Amniotic epithelial cell (primary cell): ENCODE measurements at places on chromosomes 2 and 18.
A peak's percentile ranks its signal among the peaks of the same experiment; 100 is the strongest.

GRCh38 chr2:25125976-25126375 lies 42.4 kb downstream of the POMC start:
- no peak for DNase-seq

GRCh38 chr18:22229456-22230124 lies 60.2 kb downstream of the GATA6 start:
- DNase-seq = no peak

- peak; percentile 60 for DNase-seq
Measured at GRCh38 chr2:180208841-180209240, 201.7 kb upstream of the CWC22 start.

GRCh38 chr2:190804182-190804795 lies 76.3 kb upstream of the GLS start:
- peak; percentile 34 for DNase-seq

DNA sequence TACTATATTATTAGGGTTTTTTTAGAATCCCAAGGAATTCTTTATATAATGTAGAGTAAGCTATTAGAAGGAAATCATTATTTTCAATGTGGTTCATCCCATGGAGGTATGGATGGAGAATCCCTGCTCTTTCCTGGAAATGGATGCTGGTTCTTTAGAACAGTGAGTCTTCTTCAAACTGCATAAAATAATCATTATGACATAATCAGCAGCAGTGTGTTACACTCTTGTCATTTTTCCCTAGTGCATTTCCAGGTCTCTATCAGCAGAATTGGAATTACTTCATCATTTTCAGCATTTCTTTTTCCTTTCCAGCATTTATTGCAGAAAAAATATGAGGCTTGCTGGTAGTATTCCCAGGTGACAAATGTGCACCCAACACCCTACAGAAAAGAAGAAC lies 168.1 kb downstream of the ETAA1 start:
- DNase-seq = no peak

GRCh38 chr2:32863803-32864202 lies 83.0 kb upstream of the LTBP1 start:
- DNase-seq = no peak

- DNase-seq = no peak
Measured at GRCh38 chr18:62844850-62845643, 129.7 kb downstream of the PHLPP1 start.

GRCh38 chr2:11622611-11623010 lies 47.4 kb downstream of the NTSR2 start:
- peak; percentile 7 for DNase-seq

GRCh38 chr2:219661955-219662395 lies 34.5 kb downstream of the SLC4A3 start:
- peak; percentile 88 for DNase-seq

DNA sequence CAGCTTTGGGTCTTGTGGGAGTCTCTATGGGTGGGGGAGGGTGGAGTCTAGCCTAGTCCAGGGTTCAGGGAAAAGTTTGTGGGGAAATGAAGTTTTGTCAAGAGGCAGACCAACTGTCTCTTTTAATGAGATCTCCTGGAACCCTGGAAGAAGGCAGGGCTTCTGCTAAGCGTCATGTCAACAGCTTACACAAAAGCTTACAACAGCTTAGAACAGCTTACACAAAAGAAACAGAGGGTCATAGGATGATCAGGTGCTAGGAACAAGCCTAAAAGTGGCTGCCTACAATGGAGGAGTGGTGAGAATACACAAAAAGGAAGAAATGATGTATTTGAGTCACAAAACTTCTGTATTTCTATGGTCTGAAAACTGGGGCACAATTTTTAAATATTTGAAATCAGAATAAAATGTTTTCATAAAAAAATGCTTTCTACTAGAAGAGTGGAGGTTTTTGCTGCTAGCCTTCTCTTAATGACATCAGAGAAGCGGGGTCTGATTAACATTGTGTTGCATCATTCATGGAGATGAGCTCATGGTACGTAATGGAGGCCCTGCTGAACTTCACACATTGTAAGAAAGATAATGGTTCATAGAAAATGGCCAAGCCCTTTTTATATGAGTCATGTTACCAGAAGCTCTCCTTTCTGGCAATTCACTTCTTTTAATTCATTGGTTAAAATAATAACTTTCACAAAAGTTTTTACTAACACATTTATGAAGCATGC lies 351.0 kb downstream of the PIK3C3 start:
- peak; percentile 0 for DNase-seq

DNA sequence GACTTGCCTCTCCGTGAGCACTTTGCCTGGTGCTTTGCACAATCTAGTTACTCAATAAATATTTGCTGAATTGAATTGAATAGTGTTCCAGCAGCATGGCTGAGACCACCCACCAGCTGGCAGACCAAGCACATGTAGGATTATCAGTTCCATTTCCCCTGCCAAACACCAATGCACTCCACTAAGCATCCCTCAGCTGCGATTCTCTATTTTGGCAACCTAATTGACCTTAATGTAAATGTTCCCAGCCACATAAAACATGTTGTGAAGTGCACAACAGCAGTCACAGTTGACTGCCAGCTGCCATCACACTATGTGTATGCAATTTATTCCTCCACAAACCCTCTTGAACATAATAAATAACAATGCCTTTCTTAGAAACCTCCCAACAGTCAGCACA lies 1879.4 kb upstream of the PIK3C3 start:
- DNase-seq = no peak

DNA sequence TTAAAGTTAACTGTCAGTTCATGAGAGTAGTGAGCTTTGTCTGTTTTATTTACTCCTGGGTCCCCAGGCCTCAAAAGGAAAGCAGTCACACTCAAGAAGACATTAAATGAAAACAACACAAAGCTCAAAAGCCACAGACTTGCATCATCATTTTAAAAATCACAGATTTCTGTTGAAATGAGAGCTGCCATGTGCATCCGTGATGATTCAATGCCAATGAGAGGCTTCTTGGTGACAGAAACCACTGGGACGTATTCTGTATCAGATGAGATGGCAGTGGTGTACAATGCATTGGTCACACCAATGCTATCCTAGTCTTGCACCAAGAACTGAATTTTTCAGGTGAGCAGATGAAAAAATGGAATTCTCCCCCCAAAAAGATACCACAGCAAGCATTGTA lies 204.8 kb downstream of the ANAPC1 start:
- peak; percentile 55 for DNase-seq

DNA sequence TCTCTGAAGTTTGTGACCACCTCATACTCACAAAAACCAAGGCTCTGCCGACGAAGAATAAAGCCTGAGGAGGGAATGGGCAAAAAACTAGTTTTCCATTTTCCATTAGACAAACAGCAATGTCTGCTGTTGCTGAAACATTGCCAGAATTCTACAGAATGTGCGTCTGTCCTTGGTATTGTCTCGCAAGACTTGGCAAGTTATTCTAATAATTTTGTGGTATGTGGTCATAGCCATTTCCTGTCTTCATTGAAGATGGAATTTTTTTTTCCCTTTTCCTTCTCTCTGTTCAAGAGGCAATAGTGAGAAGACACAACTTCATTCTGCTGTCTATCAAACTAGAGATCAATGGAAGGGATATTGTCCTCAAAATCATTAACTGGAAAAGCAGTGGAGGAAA lies 296.1 kb downstream of the RND3 start:
- peak; percentile 89 for DNase-seq

DNA sequence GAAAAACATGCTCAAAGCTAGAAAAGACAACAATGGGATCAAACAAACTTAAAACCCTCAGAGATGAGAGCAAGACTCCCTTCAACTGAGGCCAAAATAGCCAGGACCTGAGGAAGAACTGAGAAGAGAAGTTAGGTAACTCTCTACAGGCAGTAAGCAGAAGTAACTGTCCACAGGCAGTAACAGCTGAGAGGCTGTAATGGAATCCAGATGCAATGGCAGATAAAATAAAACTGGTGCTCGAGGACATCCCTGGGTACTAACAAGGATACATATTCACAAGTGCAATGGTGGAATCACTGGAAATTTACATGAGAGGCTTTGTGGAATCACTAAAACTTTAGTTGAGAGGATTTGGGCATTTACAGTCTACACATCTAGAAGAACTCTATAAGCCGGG lies 30.4 kb upstream of the C2orf66 start:
- DNase-seq = no peak

GRCh38 chr18:63366213-63367052 lies 573 bp downstream of the KDSR start:
- peak; percentile 46 for DNase-seq

GRCh38 chr2:159658881-159659873 lies 42.8 kb upstream of the BAZ2B start:
- DNase-seq = peak; percentile 39

- DNase-seq = no peak
Measured at GRCh38 chr2:128311216-128311754, 7.4 kb downstream of the HS6ST1 start.

- DNase-seq = no peak
Measured at GRCh38 chr2:20771299-20771698, 51.6 kb downstream of the LDAH start.

DNA sequence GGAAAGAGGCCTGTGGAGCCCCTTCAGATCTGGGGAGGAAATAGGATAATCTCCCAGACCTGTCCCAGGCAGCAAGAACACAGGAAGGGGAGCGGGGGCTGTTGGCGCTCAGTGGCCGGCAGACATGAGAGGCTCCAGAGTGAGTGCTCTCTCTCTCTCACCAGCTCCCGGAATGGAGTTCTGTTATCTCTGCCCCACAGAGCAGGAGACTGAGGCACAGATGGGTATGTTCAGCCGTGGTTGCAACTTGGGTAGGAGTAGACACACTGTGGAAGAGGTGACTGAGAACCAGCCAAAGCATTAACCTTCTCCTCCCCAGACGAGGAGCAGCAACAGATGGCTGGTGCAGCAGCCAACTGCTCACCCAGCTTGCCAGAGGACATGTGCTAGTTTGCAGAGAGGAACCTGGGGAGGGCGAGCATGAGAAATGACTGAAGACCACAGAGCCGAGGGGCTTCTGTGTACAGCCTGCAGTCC lies 82.0 kb downstream of the NRP2 start:
- DNase-seq = no peak

GRCh38 chr18:73124175-73124574 lies 256.4 kb upstream of the NETO1 start:
- DNase-seq = peak; percentile 0

- DNase-seq = no peak
Measured at GRCh38 chr2:121665504-121665903, 16.2 kb upstream of the CLASP1 start.

- DNase-seq = no peak
Measured at GRCh38 chr2:136000502-136000901, 15.1 kb upstream of the DARS1 start.

DNA sequence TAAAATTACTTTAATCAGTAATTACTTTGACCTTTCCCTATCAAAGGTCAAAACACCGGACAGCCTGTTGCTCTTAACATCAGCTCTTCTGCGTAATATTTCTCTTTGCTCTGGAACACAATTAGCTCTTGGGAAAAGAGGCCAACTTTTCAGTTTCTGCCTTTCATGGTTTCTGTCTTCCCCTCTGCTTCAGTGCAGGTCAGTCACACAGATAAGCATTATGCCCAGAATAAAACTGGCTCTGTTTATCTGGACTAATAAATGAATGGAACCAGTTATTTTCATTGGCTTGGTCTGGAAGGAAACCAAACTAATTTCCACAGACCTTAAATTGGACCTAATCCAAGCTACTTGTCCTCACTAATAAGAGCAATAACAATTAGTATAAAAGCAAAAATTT lies 26.2 kb upstream of the GALNT3 start:
- no peak for DNase-seq

DNA sequence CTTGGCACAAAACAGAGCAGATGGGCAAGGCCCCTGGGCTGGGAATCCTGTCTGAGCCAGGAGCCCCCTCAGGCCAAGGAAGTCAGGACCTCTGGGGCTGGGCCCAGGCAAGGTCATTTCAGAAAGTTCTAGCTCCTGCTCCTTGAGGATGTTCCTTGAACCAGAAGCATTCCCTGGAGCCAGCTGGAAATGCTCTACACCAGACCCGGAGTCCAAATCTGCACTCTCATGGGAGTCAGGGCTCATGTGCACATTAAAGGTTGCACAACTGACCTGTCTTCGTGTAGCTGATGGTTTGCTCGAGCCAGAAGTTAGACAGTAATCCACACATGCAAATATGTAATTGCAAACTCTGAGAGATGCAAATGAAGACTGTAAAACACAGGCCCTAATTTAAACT lies 18.0 kb downstream of the PARD6G start:
- no peak for DNase-seq

DNA sequence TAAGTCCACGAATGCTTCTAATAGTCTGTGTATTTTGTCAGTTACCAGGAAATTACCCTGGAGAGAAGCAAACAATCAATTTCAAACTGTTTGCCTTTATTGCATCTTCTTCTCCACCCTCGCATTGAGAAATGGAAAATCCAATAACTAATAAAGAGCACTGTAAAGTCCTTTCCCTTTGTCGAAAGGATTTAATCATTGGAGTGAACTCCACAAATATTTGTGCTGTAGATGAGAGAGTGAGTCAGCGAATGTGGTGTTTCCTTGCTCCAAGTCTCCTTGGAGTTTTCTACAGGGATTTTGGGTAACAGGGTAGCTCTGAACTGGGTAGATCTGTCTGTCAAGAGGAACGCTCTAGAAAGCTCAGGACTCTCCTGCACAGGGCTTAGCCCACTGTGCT lies 240.2 kb downstream of the KCNS3 start:
- peak; percentile 13 for DNase-seq

- no peak for DNase-seq
Measured at GRCh38 chr2:49837561-49838293, 683.4 kb upstream of the FSHR start.

DNA sequence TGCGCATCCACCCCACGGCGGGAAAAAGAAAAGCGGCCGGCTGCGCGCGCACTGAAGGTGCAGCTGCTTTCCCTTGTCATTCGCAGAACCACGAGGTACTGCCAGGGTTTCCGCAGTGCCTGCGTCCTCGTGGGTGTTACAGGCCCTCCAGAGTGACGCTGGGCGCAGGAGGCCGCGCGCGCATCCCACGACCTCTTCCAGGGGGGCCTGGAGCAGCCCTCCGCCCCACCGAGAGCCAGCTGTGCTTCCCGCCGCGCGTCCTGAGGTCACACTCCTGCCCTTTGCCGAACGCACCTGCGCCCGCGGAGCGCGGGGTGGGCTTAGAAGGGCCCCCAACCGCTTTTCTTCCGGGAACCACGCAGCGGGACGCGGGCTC lies 378 bp upstream of the IAH1 start:
- DNase-seq = peak; percentile 37

- DNase-seq = no peak
Measured at GRCh38 chr2:50207881-50208280, 824.1 kb downstream of the NRXN1 start.

GRCh38 chr2:201678401-201678800 lies 20.0 kb downstream of the MPP4 start:
- DNase-seq = no peak

DNA sequence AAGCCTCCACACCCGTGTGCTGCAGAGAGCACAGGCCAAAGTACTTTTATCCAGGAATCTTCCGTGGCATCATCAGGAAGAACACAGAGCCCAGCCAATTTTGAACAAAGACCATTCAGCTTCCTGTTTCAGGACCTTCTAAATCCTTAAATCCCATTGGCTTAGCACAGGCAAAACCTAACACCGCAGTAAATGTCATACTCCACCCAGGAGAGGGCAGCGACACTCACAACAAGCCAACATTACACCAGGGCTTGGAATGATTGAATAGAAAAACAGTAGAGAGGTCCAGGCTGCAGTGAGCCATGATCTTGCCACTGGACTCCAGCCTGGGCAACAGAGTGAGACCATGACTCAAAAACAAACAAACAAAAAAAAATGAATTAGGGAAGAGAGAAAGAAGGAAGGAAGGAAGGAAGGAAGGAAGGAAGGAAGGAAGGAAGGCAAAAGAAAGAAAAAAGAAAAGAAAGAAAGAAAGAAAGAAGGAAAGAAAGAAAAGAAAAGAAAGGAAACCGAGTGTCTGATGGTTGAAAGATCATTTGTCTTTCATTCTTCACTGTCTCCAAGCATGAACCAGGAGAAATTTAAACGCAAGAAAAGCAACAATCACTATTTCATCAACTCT lies 144.6 kb upstream of the SATB2 start:
- peak; percentile 3 for DNase-seq
